ENCODE measurements at places on chromosomes 6 and 20. TPM values are rescaled to one million over a fixed set of nuclear protein-coding genes. Genes with fewer than 3 reads are reported as not detected.

DNA sequence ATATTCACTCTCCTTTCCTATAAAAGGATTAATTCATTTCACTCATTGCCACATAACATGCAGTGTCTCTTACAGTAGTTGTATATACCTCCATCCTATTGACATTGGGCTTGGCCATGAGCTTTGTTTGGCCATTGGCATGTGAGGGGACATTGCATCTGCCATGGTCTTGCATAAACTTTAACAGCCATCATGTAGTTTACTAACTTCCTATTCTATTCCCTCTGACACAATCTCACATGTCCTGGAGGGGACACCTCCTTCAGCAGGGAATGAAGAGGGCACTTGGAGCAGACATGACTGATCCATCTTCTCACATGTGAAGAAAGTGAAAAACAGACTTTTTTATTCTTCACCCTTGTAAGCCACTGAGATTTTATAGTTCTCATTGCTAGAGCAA, 115.5 kb upstream of the MARCKS start:
- DNase-seq = no peak

GRCh38 chr6:134245706-134246105, 72.2 kb downstream of the SGK1 start:
- no peak for DNase-seq

DNA sequence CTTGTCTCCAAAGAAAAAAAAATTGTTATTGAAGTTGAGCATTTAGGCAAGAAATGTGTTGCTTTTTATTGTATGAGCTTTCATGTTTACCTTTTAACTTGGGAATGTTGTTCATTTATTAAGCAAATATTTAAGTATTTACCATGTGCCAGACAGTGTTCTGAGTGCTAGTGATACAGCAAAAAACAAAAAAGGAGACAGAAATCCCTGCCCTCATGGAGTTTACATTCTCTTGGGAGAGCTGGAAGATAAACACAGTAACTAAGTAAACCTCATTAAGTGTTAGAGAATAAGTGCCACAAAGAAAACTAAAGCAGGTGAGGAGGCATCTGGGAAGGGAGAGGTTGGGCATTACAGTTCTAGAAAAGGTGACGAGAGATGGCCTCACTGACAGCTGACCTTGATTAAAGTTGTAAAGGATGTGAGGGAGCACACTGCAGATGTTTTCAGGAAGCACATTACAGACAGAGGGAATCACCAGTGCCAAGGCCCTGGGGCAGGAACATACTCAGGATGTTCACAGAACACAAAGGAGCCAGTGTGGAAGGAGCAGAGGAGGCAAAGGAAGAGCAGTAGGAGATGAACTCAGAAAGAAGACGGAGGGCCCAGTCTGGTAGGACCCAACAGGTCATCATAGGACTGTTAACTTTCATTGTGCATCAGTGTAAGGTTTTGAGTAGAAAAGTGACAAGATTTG, 33.5 kb downstream of the XRN2 start:
- no peak for DNase-seq

GRCh38 chr20:35837577-35838195, 65.9 kb downstream of the PHF20 start:
- no peak for DNase-seq

DNA sequence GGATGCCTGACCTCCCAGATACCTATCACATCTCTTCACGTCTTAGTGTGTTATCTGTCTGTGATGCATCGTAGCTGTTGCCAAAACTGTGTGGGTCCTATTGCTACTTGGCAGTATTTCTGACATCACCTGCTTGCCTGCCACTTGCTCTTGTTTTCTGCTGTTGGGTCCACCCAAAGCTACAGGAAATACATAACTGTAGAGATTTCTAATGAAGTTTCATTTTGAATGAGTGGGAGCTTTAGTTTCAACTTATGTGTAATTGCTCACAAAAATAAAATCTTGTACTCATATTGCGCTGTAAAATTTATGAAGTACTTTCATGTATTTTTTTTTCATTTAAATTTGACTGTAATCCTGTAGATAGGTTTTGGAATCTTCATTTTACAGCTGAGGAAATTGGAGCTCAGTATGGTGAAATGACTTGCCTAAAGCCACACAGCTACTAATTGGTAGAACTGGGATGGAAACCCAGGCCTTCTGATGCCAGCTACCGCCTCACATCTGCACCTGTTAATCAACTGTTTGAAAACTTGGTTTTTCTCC, 113.6 kb upstream of the MAN1A1 start:
- no peak for DNase-seq

GRCh38 chr6:82875573-82876185, 190.0 kb downstream of the UBE3D start:
- no peak for DNase-seq

The SNAP91 gene
- total RNA-seq = 1.3 TPM

DNA sequence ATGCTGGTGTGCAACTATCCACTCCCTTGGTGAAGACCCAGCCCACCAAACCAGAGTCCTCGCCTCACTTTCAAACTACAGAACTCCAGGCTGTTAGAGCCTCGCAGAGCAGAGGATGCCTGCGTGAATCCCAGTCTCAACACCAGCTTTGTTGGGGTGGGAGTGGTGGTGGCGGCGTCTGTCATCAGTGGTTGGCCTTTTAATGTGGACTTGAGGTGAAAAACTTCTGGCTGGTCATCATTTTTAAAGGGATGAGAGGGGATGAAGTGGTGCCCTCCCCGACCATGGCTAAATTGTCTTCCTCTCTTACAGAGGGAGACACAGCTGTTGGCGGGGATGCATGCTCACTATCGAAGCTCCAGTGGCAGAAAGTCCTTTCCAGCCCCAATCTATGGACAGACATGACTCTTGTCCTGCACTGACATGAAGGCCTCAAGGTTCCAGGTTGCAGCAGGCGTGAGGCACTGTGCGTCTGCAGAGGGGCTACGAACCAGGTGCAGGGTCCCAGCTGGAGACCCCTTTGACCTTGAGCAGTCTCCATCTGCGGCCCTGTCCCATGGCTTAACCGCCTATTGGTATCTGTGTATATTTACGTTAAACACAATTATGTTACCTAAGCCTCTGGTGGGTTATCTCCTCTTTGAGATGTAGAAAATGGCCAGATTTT, 54.9 kb downstream of the EZR start:
- DNase-seq = no peak

GRCh38 chr6:113829696-113830045, 27.5 kb upstream of the MARCKS start:
- no peak for DNase-seq

DNA sequence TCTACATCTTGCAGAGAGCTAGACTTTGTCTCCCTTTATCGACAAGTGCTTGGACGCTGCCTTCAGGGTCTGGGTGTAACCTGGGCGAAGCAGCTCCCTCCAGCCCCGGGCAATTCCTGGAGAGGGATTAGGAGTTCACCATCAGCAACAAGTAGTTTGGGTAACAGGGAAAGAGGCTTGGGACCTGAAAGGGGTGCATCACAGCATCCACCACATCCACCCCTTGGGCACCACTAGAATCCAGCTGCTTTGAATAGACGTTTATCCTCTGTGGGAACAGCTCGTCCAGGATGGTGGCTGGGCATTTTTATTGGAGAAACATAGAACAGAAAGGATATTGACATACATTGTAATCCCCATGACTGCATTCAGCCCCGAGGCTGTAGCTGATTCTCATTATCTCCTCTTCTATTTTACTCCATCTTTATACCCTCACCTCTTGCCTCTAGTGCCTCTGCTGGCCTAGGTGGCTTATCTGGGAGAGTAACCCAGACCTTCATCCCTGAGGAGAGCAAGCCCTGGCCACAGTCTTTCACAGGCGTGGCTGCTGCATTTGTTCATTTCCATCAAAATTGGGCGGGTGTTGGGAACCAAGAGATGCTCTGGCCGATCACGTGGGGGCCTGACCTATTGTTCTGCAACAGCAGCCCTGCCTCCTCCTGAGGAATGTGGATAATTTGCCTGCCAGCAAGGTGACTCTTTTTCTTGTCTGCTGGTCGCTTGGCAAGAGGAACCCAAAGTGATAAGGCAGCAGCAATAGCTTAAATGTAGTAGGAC, 109.2 kb upstream of the RALGAPA2 start:
- no peak for DNase-seq

The HLA-DQA1 gene
- 3.2 TPM for total RNA-seq

DNA sequence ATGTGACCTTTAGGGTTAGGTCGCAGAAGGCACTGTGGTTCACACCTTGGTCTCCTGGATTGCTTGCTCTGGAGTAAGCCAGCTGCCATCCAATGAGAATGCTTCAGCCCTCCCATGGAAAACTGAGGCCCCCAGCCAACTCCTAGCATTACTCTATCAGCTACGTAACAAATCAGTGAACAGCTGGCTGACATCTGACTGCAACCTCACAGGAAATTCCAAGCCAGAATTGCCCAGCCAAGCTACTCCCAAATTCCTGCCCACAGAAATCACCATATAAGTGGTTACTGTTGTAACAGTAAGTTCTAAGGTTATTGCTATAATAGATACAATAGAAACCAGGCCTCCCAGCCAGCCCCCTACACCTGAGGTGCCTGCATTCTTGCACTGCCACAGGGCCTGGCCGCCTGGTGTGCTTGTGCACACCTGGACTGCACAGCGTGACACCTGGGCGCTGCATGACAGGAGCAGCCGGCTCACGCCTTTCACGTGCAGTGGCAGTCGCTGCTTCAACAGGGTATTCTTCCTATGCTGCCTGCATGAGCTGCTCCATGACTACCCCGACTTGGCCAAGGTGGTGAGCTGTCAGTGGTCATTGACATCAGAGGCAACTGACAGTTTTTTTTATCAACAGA, 429.7 kb upstream of the RUNX2 start:
- DNase-seq = peak; percentile 29

DNA sequence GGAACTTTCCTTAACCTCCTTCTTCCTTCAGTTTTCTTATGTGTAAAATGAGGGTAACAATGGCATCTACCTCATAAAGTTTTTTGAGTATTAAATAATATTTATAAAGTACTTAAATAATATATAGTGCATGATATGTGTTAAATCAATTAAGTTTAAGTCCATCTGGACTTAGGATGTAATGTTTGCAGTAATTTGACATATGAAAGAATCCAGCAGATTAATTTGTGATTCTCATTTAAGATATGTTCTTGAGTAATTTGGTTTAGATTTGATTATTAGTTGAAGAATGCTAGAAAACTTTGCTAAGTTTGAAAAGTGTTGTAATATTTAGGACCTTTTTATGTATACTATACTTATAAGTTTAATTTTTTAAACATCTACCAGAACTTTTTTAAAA, 18.1 kb downstream of the KCTD20 start:
- no peak for DNase-seq

- DNase-seq = no peak
Measured at GRCh38 chr6:131761060-131761761, 46.6 kb upstream of the ENPP1 start.

DNA sequence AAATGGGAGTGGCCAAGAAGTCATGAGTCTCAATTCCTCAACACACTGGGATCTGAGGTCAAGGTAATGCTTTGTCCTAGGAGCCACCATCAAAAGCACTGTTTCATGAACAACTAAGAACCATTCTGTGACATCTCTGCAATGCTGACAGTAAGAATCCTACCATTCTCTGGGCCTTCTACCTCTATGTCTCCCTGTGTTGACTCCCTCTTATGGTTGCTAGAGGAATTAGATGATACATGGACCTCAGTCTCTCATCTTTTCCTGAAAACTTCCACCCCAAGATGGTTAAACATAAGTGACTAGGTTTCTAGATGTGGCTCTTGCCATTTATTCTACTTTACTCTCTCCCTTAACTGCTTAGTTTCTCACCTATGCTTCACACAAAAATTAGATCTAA, 9.1 kb downstream of the MTRF1L start:
- no peak for DNase-seq

DNA sequence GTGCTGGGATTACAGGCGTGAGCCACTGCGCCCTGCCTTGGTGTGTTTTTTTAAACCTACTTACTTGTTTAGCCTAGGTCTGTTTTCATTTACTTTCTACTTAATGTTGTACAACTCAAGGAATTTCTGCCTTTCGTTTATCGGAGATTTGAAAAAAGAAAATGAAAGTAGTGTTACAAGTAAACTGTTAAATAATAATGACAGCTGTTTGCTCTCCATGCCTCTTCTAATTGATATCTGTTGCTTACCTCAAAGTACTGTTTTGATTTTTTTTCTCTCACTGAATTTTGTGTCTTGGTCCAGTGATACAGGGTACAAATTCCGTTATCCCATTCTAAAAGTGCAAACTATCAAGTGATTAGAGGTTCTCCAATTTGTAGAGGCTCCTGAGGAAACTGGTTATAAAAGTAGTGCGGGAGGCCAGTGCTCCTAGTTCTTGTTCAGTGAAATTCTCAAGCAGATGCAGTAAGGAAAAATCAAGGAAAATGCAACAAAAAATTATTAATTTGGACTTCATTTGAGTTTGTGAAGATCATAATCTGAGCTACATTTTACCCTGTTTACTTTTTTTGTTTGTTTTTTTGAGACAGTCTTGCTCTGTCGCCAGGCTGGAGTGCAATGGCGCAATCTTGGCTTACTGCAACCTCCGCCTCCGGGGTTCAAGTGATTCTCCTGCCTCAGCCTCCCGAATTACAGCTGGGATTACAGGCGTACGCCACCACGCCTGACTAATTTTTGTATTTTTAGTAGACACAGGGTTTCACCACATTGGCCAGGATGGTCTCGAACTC, 2.2 kb downstream of the UBR2 start:
- DNase-seq = no peak

DNA sequence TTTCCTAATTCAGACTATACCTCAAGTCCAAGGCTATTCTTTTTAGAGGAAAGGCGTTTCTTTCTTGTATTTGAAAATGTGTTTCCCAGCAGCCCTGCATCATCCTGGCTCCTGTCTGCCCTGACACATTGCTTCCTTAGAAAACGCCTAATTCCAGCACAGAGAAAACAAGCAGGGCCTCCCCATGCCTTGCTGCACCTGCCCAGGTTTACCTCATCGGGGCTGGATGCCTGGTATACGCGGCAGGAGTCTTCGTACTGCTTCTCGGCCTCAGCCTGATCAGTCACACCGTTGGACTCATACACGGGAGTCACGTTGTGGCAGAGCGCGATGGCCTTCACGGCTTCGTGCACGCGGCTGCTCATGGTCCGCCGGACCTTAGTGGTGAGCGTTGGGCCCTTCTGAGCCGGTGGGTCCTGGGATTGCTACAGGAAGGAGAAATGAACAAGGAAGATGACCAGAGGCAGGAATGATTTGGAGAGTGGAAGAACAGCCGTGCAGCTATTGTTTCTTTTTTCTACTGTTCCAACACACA, 111.4 kb downstream of the ATP9A start:
- DNase-seq = no peak

The GUCA1A gene
- 0.20 TPM for total RNA-seq

GRCh38 chr6:116254297-116255056, 602 bp upstream of the TSPYL4 start:
- DNase-seq = peak; percentile 28

DNA sequence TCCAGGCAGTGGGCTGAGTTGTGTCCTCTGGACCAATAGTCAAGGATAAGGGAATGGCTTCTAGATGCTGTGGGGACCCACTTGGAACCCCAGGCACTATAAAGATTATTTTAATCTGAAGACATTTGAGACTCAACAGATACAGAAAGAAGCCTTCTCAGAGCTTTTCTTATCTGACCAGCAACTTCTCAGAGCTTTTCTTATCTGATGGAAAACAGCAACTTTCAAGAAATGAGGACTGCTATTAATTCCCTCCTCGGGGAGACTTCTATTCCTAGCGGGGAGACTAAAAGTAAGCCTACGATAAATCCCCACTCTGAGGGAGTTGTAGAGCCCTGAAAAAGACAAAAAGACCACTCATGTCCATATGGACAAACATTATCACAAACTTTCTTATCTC, 160.5 kb downstream of the RNASET2 start:
- no peak for DNase-seq

The ACAT2 gene
- 19.0 TPM for total RNA-seq

The ULBP3 gene
- total RNA-seq = 3.9 TPM

Data from skin of body (tissue), 3 donors.